COR-L47 (cell line): ENCODE measurements at places on chromosomes 2 and 18.

GRCh38 chr2:39947294-39948015 lies 168.4 kb upstream of the THUMPD2 start:
- no peak for DNase-seq

DNA sequence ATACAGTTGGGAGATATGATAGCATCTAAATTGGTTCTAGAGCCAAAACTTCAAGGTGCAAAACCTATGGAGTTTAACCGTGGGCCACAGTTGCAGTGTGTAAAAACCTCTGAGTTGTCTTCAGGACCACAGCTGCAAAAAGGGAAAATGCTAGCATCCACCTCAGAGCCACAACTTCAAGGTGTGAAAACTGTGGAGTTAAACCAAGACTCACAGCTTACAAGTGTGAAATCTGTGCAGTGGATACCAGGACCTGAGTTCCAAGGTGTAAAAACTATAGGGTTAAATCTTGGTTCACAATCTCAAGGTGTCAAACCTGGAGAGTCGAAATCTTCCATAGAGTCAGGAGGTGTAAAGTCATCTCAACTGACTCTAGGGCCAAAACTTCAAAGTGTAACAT lies 10.4 kb upstream of the ZNF512 start:
- DNase-seq = no peak

DNA sequence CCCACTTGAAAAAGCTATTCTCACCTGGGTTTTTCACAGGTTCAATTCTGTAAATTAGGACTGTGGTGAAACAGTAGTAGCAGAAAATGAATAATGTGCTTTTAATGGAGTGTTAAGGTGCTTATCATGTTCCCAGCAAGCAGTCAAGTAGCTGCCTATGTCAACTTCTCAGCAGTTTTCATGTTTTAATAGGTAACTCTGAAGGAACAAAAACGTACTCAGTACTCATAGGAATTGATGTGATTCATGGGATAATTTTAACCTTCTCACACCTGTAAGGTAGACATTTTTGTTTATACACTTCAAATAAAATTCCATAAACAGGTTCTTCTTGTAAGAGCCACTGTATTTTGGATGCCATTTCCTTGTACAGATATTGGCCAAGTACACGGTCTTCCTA lies 801.6 kb downstream of the MBD2 start:
- no peak for DNase-seq

- no peak for DNase-seq
Measured at GRCh38 chr2:8368463-8368862, 313.4 kb upstream of the ID2 start.

DNA sequence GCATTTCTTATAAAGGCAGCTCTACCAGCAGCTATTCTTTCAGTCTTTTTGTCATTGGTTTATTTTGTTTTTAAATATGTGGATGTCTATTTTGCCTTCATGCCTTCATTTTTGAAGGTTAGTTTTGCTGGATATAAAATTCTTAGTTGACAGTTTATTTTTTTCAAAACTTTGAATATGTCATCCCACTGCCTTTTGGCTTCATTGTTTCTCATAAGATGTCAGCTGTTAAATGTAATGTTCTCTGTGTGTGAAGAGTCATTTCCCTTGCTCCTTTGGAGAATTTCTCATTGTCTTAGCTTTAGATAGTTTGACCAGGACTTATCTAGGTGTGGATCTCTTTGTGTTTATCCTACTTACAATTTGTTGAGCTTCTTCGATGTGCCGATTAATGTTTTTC lies 213.5 kb downstream of the KIAA1328 start:
- DNase-seq = no peak

- no peak for DNase-seq
Measured at GRCh38 chr2:23497536-23497935, 112.6 kb downstream of the KLHL29 start.
